Renal cortex interstitium (tissue), 15 donors: ENCODE measurements at places on chromosomes 1 and 21. TPM values are rescaled to one million over a fixed set of nuclear protein-coding genes. Genes with fewer than 3 reads are reported as not detected.
A peak's percentile ranks its signal among the peaks of the same experiment; 100 is the strongest.

GJA9 gene
- polyA plus RNA-seq: not detected

DNA sequence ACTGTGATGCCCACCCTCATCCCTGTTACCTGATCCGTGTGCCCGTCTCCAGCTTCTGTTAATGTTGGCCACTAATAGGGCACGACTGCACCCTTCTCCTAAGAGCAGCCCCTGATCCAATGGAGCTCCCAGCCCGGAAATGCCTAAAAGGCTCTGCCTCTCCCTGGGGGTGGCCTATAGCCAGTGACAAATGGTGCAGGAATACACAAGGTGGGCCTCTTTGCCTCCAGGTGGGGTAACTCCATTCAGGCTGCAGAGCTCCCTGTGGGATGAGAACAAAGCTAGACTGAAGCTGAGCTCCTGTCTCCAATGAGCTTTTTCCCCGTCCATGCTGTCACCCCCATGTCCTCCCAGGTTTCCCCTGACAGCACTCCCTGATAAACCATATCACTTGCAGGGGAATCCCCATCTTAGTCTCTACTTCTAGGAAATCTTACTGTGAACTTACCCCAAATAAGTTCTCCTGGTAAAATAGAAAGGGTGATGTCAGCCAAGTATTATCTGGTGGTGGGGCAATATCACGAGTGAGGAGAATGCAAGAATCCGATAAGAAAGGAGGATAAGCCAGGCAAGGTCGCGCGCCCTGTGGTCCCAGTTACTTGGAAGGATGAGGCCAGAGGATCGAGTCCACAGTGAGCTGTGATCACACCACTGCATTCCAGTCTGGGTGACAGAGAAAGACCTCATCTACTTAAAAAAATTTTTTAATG, 18.6 kb downstream of the S100A7A start:
- DNase-seq: no peak

DNA sequence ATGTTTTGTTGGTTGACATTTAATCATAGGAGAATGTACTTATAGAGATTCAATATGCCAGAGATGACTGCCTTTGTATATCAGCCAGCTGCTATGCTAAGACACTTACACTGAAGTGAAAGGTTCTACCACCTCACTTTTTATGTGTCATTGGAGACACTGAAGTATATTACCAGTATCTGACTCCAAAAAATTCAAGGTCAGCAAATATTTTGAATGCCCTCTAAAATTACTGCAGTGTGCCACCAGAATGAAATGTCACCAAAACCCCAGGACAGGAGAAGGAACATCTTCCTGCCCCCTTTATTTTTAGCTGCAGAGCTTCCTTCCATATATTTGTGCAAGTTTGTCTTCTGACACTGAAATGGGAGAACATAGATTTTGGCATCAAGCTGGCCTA, 141.5 kb downstream of the LRRC40 start:
- DNase-seq: no peak

DNA sequence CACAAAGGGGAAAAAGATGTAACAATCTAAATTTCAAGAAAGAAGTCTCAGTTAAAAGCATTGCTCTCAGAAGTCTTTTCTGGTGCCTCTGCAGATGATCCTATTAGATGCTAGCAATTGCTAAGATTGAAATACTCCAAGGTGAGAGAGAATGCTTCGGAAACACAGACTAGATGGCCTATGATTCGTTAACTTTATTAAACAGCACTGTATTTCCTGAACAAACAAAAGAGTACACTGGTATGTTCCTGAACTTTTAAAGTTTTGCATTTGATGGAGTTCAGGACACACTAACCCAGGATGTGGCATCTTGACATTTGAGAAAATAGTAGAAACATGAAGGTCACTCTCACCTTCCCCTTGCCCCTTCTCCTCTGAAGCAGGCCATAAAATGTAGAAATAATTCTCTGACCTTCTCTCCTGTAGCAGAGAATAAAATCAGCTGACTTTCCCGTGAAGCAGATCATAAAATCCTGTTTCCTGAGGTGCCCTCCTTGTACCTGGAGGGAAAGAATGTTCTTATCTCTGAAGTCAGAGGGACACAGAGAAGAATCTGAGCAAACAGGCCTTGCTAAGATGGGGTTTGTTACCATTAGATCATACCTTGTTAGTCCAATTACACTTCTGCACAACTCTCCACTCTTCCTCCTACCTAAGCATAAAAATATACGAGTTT, 142.9 kb upstream of the USP25 start:
- no peak for DNase-seq

DNA sequence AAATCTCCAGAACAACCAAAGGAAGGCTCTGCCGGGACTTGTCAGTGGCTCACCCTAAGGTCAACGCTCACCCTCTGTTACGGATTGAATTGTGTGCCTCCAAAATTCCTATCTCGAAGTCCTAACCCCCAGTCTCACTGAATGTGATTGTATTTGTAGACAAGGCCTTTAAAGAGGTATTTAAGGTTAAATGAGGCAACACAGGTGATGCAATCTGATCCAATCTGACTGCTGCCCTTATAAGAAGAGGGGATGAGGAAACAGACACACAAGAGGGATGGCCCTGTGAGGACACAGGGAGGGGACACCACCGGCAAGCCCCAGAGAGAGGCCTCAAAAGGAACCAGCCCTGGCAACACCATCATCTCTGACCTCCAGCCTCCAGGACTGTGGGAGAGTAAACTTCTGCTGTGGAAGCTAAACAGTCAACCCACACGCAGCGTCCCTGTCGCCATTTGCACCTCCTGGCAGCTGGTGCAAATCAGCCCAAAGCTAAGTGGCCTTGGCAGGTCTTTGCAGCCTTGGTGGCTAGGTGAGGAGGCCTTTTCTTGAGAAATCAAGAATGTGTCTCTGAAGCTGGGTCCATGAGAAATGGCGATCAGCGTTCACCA, 24.2 kb downstream of the UBASH3A start:
- DNase-seq: no peak

GRCh38 chr1:201061886-201062285, 38.4 kb upstream of the KIF21B start:
- no peak for DNase-seq

GRCh38 chr1:177945943-177946650, 23.8 kb downstream of the SEC16B start:
- peak; percentile 46 for DNase-seq

DNA sequence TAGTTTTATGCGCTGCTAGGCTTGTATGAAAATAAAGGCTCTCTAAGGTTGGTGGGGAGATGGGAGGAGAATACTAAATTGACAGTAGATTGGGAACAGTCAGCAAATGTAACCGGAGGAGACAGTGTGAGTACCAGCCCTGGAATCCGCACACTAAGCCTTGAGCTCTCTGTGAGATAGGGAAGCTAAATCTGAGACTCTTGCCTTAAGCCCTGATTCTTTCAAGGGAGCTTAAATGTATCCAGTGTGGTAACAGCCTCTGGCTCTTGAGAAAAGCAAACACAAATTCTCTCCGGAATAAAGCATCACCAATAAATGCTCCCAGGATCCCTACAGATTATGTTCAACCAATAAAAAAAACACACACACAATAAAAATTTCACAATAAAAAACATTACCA, 33.0 kb upstream of the PDPN start:
- DNase-seq: no peak

DNA sequence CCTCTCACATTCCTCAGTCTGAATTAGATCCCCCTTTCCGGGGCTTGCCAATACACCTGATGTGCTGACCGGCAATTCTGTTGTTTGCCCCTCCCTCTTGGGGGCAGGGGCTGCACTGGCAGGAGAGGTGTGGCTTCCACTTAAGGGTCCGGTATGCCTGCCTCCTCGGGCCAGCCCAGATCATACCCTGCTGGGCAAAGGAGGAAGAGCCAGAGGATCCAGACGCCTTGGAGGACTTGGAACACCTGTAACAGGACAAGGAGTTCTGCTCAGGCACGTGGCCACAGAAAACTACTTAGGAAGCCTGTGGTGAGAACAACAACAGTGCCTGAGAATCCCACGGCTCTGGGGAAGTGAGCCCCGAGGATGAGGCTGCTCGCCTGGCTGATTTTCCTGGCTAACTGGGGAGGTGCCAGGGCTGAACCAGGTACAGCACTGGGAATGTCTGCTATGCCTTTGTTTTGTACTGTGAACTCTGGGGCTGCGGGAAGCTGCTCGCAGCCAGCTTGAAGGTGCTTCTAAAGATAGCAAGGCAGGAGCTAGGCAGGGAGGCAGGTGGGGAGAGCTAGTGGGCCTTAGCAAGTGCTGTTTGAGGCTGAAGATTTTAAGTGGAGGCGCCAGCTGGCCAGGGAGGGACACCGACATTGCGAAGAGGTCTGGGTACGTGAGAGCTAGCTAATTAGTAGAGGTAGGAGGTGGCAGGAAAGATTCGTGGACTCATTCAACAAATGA, at the start of gene SMPDL3B:
Gene SMPDL3B, plus strand, starts transcription at position 183 of the 732 bp plus-strand sequence. Its CDS starts 184 bp downstream, at position 367.
- peak; percentile 64 for DNase-seq

DNA sequence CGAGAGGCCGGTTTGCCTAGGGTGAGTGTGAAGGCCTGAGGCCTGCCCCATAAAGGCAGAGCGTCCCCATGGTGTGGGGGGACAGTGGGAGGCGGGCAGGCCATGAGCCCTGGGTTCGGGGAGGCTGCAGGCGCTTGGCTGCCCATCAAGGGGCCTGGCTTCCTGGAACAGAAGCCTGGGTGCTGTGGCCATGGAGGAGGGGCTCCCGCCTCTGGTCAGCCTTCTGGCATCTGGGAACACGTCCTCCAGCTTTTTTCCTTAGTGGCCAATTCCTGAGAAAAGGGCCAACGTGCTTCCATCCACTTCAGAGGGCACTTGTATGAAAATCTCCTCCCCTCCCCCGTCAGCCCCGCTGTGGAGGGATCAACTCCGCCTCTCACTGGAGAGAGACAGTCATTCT, 58.7 kb downstream of the PRDM16 start:
- DNase-seq: no peak
